Activated naive CD4-positive, alpha-beta T cell treated with anti-CD3 and anti-CD28 coated beads, Interleukin-2, amount 10 ng/mL, durations not matched to agents 7 days and 5 days (primary cell): ENCODE measurements at places on chromosomes 4 and X.

DNA sequence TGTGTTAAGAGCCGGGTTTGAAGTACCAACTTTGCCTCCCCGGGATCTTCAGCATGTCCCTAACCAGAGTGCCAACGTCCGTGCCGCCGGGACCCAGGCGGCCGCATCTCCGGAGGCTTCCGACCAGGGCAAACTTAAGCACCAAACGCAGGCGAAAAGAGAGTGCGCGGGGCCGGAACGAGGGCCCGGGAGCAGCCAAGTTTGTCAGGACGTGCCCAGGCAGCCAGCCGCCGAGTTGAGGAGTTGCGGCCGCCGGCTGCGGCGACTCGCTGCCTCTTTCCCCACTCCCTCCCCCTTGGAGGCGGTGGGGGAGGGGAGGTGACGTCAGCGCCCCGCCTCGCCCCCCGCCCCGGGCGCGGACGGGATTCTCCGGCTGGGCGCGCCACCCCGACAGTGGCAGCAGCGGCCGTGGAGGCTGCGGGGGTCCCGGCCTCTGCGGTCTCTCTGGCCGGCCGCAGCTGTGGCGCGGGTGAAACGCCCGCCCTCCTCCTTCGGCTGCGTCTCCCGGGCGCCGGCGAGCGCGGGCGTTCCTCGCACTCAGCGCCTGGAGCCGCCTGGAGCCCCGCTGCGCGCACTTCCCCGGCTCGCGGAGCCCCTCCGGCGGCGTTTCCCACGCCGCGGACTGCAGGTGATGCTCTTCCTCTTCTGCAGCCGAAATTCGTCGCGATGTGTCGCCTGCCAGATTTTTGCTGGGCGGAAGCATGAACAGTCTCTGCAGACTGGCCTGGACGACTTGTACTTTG lies 2.9 kb upstream of the FAT1 start:
- peaks cover 16% of the 10 kb centered on the region for H3K4me1 ChIP-seq
- peak overlapping the region; percentile 55 for H3K27ac ChIP-seq
- peak overlapping the region; percentile 23 for H3K4me3 ChIP-seq
- H3K27me3 ChIP-seq: peaks cover 62% of the 10 kb centered on the region

GRCh38 chr4:184369871-184370270 lies 104.5 kb downstream of the IRF2 start:
- peaks cover 14% of the 10 kb centered on the region for H3K4me1 ChIP-seq
- no peak overlapping the region for H3K27ac ChIP-seq
- DNase-seq: no peak
- no peaks in the 10 kb centered on the region for H3K27me3 ChIP-seq

DNA sequence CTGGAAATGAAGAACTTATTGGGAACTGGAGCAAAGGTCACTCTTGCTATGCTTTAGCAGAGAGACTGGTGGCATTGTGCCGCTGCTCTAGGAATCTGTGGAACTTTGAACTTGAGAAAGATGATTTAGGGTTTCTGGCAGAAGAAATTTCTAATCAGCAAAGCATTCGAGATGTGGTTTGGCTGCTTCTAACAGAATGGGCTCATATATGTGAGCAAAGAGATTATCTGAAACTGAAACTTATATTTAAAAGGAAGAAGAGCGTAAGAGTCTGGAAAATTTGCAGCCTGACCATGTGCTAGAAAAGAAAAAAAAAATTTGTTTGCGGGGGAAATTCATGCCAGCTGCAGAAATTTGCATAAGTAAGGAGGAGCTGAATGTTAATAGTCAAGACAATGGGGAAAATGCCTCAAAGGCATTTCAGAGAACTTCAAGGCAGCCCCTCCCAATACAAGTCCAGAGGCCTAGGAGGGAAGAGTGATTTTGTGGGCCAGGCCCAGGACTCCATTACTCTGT lies 35.9 kb upstream of the PAPSS1 start:
- no peak overlapping the region for H3K27ac ChIP-seq
- no peak for DNase-seq
- no peaks in the 10 kb centered on the region for H3K4me1 ChIP-seq
- H3K36me3 ChIP-seq: no peaks in the 10 kb centered on the region
- H3K27me3 ChIP-seq: peaks cover 15% of the 10 kb centered on the region

DNA sequence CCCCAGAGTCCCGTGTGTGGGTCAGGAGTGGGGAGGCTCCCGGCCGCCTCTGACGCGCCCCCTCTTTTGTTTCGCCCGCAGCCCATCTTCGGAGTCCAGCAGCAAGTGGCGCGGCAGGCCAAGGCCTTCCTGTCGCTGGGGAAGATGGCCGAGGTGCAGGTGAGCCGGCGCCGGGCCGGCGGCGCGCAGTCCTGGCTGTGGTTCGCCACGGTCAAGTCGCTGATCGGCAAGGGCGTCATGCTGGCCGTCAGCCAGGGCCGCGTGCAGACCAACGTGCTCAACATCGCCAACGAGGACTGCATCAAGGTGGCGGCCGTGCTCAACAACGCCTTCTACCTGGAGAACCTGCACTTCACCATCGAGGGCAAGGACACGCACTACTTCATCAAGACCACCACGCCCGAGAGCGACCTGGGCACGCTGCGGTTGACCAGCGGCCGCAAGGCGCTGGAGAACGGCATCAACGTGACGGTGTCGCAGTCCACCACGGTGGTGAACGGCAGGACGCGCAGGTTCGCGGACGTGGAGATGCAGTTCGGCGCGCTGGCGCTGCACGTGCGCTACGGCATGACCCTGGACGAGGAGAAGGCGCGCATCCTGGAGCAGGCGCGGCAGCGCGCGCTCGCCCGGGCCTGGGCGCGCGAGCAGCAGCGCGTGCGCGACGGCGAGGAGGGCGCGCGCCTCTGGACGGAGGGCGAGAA lies 117.5 kb downstream of the DCTD start:
- peaks cover 7% of the 10 kb centered on the region for H3K27me3 ChIP-seq
- H3K36me3 ChIP-seq: no peaks in the 10 kb centered on the region
- no peak overlapping the region for H3K27ac ChIP-seq
- no peak overlapping the region for H3K4me3 ChIP-seq

DNA sequence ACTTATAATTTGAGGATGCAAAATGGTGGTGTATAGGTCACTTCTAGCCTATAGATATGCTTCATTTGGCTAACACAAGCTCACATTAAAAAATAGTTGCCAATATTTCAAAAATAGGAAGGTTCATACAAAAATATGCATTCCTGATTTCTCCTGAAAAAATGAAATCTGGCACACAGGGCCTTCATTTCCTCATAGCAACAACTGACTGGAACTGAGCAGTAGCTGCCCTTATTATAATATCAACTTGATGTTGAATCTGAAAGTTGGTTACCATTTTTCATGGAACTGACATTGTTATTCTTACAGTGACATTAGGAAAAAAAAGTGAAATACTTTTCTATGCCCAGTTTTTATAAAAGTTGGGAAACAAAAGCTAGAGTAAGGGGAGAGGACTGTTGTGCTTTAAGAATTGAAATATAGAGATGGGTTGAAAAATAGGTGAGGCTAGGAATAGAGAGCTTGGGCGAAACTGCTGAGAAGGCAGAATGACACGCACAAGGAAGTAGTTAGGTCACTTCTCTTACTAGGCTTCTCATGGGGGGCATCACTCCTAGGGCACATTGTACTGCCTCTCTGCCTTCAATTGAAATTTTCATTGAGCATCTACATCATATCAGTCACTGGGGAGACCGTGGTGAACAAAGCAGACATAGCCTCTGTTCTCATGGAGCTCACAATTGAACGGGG lies 43.1 kb upstream of the C1GALT1C1 start:
- no peak overlapping the region for H3K4me3 ChIP-seq
- no peak for DNase-seq
- no peaks in the 10 kb centered on the region for H3K4me1 ChIP-seq
- no peaks in the 10 kb centered on the region for H3K27me3 ChIP-seq

- no peak overlapping the region for H3K27ac ChIP-seq
- no peaks in the 10 kb centered on the region for H3K36me3 ChIP-seq
- H3K4me3 ChIP-seq: no peak overlapping the region
- DNase-seq: no peak
- H3K4me1 ChIP-seq: peaks cover 2% of the 10 kb centered on the region
- H3K27me3 ChIP-seq: no peaks in the 10 kb centered on the region
Observed at GRCh38 chrX:10062352-10062751, 94.4 kb upstream of the CLCN4 start.

DNA sequence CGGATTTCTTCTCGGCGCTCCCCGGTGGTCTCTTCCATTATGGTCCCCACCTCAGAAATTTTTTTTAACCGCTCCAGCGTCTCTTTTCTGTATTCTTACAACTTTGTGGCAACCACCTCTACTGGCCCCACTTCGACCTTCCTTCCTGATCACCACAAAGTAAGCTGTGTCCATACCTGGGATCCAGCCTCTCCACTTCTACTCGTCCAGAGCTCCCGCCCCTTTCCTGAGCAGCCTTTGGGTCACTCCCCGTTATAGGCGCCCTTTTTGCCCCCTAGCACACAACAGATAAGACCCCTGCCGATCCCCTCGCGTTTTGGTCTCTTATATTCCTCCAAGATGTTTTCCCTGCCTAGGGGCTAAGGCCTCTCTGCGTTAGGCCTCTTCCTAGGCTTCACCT lies 557 bp downstream of the PIGG start:
- DNase-seq: peak; percentile 22
- H3K4me1 ChIP-seq: peaks cover 44% of the 10 kb centered on the region
- H3K27me3 ChIP-seq: no peaks in the 10 kb centered on the region
- peaks cover 74% of the 10 kb centered on the region for H3K36me3 ChIP-seq
- peak overlapping the region; percentile 96 for H3K27ac ChIP-seq
